ENCODE measurements at places on chromosomes 7 and 10.
A peak's percentile ranks its signal among the peaks of the same experiment; 100 is the strongest.

GRCh38 chr7:9022456-9022855, 589.0 kb downstream of the NXPH1 start:
- DNase-seq: no peak

- no peak for DNase-seq
Observed at GRCh38 chr10:13102002-13102794, 2.2 kb downstream of the OPTN start.

DNA sequence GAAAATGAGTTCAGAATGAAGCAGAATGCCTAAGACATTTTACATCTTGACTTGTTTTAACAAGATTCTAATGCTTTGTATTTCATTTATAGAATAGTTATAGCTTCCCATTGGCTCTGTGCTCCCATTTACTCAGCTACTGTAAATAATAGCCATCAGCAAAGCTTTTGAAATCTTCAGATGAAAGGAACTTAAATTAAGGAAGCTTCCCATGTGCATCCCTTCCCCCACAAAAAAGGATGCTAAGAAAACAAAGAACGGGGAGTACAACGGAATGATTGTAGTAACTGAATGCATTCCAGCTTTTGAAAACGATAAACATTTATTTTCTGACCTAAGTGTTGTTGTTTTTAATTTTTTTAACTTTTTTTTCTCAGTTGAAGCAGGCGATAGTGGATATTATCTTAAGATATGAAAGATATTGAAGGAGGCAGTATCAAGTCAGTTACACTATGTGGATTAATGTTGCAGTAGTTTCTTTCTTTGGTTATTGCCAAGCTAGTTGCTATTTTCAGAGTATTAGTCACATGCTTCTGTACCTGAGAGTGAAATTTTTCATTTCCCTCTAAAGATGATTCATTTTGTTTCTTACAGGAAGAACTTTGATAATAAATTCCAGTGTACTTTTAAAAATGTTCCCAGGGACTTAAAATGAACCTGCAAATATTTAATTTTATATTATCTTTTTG, 129.2 kb downstream of the KCND2 start:
- no peak for DNase-seq

GRCh38 chr7:81777697-81778096, 7.8 kb upstream of the HGF start:
- DNase-seq: peak; percentile 38

- DNase-seq: peak; percentile 60
Observed at GRCh38 chr10:27447540-27447939, 56.6 kb upstream of the RAB18 start.

DNA sequence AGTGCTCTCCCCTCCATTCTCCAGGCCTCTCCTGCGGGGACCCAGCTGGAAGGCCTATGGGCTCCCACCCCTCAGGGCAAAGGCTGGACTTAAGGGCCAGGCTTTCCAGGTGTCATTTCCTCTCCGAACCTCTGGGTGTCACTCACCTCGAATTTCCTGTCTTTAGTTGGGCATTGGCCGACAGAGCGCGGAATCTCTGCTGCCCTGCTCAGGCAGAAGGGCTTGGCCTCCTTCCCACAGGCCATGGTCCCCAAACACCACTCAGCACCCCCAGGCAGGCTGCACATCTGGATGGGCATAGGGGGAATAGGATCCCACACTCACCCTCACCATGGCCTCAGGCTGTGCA, 212.9 kb downstream of the CCSER2 start:
- DNase-seq: no peak

GRCh38 chr10:7479861-7480598, 69.2 kb upstream of the SFMBT2 start:
- DNase-seq: no peak

DNA sequence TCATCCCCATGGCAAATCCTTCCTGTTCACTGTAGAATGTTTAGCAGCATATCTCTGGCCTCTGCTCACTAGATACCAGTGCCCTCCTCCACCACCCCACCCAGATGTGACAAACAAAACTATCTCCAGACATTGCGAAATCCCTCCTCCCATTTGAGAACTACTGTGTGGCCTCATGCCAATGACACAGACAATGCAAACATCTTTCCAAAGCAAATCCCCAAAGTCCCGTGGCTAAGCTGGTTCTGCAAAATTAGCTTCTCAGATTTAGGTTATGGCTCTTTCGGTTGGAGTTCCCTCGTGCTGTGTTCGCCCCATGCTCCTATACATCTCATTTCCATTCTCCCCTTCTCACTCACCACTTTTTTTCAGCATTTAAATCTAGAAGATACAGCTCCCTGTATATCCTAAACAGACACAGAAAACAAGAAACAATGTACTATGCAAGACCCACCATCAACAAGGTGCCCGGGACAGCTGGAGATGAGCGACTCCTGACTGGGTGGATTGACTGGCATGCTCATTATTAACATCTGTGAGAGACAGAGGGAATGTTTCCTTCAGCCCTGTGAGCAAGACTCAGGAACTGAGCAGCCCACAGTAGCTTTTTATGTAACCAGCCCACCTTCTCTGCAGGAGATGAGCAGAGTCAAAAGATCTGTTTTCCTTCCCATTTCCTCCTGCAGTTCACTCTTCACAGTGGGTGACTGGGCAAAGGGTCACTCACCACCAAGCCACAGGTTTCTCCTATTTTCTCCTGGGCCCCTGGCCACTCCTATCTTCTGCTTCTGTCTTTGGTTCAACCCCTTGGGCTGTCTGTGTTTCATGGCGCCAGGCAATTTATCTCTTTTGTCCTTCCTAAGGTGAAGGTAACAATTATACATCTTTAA, 225.7 kb upstream of the AOAH start:
- DNase-seq: peak; percentile 91

- no peak for DNase-seq
Observed at GRCh38 chr10:43122096-43122495, 16.1 kb upstream of the CSGALNACT2 start.

- no peak for DNase-seq
Observed at GRCh38 chr10:79390551-79391229, 43.4 kb downstream of the PPIF start.

- peak; percentile 81 for DNase-seq
Observed at GRCh38 chr7:100827330-100828226, at the start of gene EPHB4. EPHB4 (minus strand) TSS chr7:100827523; CDS start chr7:100827030, 493 bp downstream.

DNA sequence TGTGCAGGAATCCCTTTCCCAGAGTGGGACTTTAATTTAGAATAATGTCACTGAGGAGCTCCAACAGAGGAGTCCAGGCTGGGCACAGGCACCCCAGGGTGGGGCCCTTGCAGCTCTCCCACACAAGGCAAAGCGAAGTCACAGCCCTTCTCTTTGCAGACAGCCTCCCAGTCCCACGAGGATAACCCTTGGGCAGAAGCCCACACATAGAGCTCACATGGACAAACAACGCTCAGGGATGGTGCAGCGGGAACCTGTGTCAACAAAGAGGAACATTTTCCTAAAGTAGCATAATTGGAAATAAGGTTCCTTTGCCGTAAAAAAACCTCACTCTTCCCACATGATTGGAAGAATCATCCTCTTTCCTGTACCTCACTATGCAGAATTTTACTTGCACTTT, 29.3 kb upstream of the GGCT start:
- DNase-seq: peak; percentile 23

DNA sequence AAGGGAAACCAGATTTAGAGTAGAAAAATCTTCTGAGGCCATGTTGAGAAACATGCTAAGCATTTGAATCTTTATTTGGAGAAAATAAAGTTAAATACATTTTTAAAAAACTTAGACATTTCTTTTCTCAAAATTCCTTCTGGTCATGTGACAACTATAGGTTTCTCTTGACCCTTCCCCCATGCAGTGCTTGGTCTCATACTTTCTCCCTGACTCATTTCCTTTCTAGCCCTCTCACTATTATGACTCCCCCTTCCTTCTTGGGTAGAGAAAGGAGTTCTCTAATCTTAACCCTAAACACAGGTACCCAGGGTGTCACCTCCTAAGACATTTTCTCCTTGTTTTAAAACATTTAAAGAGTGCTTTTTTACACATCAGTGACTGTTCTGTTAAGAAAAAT, 179.5 kb upstream of the TMEM106B start:
- DNase-seq: peak; percentile 32

DNA sequence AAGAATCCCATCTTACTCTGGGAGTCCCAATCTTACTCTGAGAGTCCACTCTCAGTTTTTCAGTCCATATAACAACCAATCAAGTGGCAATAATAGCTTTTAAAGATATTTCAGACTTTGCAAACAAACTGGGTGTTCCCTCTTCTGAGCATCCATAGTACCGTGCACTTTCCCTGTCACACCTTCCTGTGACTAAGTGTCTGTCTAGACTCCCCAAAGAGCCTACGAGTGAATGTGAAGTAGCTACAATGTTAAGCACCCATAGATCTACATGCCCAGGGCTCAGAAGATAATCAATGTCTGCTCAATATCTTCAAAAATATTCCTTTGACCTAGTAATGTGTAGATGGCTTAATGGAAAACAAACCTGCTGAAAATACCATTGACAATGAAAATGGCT, 95.6 kb upstream of the ASAH2 start:
- no peak for DNase-seq

DNA sequence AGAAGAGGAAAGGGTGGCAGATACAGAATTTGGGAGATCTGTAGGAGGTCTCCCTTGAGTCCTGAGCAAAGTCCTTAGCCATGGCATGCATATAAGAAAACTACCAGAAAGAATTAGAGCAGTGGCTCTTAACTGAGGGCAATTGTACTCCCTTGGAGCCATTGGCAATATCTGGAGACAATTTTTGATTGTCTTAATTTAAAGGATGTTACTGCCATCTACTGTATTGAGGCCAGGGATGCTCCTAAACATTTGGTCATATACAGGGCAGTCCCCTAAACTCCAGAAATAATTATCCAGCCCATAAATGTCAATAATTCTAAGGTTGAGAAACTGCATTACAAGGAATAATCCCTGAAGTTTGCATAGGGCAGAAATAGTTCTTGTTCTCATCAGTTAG, 136.4 kb upstream of the ODAD2 start:
- peak; percentile 1 for DNase-seq

DNA sequence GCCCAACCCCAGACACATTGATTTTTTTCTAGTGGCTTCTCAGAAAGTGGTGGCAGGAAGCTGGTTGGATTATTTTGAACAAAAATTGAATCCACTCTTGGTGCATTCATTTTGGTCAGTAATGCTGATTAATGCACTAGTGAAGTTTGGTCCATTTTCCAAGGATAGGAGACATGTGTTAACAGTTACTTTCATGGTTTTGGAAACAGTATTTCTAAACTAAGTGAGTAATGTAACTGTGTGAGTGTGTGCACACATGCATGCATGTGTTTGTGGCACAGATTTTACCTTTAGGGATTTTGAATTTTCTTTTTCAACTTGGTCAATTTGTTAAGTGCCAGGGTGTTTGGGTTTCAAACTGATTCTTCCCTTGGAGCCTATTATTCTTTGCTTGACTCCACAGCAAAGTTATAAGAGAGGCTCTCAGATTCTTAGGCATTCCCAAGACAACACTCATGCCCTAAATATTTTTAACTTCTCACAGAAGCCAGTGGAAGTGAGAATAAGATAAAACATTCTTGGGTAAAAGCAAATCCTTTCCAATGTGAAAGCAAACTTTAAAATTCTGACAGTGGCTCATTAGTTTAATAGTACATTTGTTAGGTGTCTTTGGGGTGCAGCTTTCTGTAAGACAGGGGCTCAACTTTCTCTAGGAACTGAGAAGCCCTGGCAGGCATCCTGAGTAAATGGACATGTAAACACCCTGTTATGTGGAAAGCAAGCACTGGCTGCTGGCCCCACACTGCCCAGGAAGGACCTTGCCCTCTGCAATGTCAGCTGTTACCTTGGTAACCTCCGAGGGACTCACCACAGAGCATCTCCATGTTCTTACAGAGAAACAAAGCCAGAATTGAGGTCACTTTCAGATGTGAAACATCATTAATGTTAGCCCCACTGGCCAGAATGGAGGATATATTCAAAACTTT, 68.4 kb downstream of the ASAH2B start:
- DNase-seq: no peak

DNA sequence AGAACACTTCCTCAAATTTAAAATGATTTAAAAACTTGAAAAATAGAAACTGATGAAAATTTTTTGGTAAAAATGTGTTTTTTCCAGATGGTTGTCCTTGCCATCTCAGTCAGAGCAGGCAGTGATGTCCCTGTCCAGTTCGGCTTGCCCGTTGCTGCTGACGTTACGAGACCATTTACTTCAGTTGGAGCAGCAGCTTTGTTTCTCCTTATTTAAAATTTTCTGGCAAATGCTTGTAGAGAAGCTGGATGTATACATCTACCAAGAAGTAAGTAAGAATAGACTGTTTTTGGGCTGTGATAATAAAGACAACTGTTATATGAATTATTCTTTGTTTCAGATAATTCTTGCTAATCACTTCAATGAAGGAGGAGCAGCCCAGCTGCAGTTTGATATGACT, 16.1 kb downstream of the EFCAB10 start:
- no peak for DNase-seq

DNA sequence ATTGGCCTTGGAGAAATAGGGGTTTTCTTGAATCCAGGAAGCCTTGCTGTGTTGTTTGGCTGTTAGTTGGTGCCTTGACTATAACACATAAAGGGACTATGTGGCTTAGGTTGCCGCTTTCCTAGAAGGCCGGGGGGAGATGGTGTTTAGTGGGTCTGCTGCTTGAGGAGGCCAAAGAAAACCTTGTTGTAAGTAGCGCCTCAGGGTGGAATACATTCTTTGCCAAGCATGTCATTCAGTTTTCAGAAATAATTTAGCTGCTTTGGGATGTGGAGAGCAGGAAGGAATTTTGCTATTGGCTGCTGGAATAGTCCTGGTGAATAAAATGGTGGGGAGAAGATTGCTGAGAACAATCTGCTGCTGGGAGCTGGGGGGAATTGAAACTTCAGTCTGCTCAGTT, 132.9 kb upstream of the WNT16 start:
- DNase-seq: no peak

GRCh38 chr10:2214805-2215204, 477.5 kb upstream of the ADARB2 start:
- no peak for DNase-seq

- peak; percentile 36 for DNase-seq
Observed at GRCh38 chr7:139153832-139154231, 44.3 kb upstream of the ZC3HAV1 start.

GRCh38 chr10:43202224-43202656, 64.0 kb downstream of the CSGALNACT2 start:
- peak; percentile 28 for DNase-seq

DNA sequence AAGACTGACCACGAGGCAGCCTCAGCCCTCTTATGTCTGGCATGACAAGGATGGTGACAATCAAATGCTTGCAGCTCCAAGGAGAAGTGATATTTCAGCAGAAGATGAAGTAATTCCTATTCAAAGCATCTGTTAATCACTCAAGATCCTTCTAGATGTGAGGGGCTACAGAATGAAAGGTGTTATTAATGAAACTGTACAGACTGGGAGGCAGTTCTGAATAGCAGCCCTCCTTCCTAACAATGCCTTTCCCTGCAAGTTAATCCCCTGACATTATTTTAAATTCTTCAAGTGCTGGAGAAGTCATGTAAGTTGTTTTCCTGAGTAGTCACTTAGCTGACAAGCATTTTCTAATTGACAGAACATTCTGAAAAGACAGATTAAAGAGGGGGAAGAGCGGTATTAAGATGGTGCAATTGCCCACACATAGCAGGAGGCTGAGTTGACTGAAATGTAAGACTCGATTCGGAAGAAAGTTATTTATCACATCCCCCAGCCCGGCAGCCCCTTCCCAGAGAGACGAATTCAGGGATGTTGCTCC, 300.8 kb downstream of the GRID1 start:
- no peak for DNase-seq

Data from NB4 (cell line).